GM18507 (cell line): ENCODE measurements at places on chromosomes 6 and 20.

DNA sequence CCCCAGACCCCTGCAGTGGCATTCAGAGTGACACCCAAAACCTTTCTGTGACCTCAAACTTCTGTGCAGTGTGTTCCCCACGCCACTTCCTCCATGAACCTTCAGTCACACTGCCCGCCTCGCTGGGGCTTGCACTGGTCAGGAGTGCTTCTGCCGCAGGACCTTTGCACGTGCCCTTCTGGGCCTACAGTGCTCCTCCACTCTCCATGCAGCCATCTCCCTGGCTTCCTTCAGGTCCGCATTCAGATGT, 27.1 kb downstream of the SYNJ2 start:
- no peak for DNase-seq

DNA sequence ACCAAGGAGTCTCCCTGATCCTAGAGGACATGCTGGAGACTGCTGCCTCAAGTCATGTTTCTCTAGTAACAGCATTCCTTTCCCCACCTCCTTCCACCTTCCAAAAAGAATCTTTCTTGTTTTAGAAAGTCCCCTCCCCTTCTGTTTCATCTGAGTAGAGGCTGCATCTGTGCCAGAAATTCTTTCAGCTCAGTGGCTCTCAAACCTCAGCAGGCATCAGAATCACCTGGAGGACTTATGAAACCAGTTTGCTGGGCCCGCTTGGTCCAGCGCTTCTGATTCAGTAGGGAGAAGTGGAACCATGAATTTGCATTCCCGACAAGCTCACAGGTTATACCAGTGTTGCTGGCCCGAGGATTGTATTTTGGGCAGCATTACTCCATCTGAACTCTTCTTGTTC, 55.1 kb downstream of the TMEM200A start:
- no peak for DNase-seq

GRCh38 chr6:14380086-14380820, 262.7 kb downstream of the CD83 start:
- no peak for DNase-seq

- no peak for DNase-seq
Observed at GRCh38 chr6:98324446-98324845, 509.9 kb upstream of the POU3F2 start.
